ENCODE measurements at places on chromosomes 5 and 9. TPM values are rescaled to one million over a fixed set of nuclear protein-coding genes. Genes with fewer than 3 reads are reported as not detected.

Gene SPARC
- 5,281 TPM for polyA plus RNA-seq

Gene ZNF883
- 0.51 TPM for polyA plus RNA-seq

Gene BAAT
- polyA plus RNA-seq = not detected

Gene SLC34A1
- polyA plus RNA-seq = not detected

Gene CSF1R
- 0.07 TPM for polyA plus RNA-seq

- DNase-seq = no peak
These were observed 168.8 kb upstream of the POC5 start for GRCh38 chr5:75885849-75886596.

- DNase-seq = no peak
These were observed 296.1 kb upstream of the DMAC1 start for GRCh38 chr9:8095672-8096086.

DNA sequence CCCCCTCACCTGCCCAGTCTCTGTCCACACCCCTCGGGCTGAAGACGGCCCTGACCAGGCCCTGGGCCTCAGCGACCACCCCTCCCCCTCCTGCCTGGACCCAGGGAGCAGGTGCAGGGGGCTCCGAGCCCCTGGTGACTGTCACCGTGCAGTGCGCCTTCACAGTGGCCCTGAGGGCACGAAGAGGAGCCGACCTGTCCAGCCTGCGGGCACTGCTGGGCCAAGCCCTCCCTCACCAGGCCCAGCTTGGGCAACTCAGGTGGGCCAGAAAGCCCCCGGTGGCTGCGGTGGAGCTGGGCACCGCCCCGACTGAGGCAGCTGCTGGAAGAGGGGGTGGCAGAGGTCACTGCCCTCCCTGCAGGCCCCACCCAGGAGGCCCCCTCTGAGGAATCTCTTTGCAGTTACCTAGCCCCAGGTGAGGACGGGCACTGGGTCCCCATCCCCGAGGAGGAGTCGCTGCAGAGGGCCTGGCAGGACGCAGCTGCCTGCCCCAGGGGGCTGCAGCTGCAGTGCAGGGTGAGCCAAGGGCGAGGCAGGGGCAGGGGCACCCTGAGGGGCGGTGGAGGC lies 7.7 kb downstream of the ENTPD8 start:
- DNase-seq = no peak

- no peak for DNase-seq
These were observed 1.5 kb downstream of the LTC4S start for GRCh38 chr5:179795049-179795862.

GRCh38 chr9:69186841-69187611 lies 12.9 kb downstream of the TJP2 start:
- DNase-seq = peak; percentile 51

DNA sequence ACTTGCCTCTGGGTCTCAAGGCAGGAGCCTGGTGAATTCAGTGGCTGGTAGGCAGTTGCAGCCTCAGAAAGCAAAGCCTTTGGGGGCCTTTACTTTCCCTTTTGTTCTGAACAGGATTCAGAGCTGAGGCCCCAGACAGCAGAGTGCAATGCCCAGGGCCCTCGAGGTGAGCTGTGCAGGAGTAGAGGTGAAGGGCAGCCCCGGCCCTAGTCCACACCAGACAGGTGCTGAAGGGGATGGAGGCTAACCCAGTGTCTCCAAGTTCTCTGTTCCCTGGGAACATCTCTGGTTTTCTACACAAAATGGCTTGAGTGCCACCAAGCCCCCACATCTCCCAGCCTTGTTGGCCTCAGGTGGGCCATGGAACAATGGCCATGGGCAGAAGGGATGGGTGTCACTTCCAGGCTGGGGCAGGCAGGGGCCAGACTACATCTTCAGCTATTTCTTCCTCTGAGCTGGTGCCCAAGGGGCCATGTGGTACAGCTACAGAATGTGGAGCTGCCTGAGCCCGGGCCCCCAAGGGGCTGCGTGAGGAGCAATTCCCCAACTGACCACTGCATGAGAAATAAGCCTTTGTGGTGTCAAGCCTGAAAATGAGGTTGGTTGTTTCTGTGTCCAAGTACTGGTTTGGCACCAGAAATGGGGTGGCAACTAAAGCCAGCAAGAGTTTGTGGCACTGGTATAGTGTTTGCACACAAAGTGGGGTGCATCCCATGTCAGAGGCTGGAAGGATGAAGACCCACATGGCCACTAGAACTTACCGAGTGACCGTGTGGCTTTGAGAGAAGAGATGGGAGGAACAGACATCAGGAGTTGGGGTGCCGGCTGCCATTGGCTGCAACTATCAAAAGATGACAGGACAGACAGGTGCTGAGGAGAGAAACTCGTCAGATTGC lies 57.8 kb downstream of the BARX1 start:
- no peak for DNase-seq
